ENCODE measurements at places on chromosomes 2 and 18. TPM values are rescaled to one million over a fixed set of nuclear protein-coding genes. Genes with fewer than 3 reads are reported as not detected.

The MBP gene
- 3.9 TPM for total RNA-seq

The TMEM178A gene
- total RNA-seq: 0.43 TPM

DNA sequence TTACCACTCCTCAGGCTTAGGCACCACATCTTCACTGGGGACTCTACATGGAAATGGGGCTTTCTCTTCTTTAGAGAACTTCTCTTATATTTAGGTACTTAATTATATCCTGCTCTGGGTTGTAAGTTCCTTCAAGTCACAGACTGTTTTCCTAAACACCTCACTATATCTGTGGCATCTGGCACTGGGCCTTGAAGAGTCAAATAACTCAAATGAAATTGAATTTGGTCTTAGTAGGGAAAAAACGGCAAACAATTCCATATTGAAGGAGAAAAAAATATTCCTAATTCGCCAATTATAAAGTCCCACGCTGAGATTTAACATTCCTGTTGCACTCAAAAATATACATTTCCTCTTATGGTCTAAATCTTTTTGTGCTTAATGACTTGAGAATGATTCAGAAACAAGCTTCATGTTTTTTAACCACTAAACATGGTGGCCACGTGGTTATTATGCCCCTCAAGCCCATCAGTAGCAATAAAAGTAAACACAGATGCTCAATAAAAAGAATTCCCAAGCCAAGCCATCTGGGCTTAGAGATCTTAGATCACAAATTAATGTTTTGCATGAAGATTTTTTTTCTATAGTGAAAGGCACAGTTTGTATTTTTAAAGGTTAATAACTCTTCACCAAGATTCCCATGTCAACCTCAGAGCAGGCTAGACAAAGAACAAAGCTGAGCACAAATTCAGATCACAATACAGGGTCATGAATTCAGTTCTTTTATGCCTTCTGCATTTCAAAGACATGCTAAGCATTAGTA is 105.5 kb upstream of the SYT4 start:
- no peak for DNase-seq

GRCh38 chr2:58293056-58293455 is 51.9 kb upstream of the FANCL start:
- no peak for DNase-seq

DNA sequence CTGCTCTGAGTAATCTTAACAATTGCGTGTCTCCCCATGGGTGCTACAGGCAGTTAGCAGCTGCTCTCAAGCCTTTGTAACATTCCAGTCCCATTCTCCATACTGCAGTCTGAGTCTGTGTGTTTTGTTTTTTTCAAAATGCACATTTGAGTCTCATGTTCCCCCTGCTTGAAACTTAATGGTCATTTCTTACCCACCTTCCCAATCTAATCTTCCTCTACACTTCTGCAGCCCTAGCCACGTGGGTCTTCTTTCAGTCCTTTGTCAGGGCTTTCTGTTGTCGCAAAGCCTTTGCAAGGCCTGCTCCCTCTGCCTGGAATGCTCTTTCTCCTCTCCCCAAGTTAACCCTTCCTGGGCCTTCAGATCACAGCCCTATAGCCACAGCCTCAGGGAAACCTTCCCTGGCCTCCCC is 24.5 kb downstream of the ELAC1 start:
- no peak for DNase-seq

GRCh38 chr2:190846746-190847145 is 33.9 kb upstream of the GLS start:
- DNase-seq: no peak

The ZNF396 gene
- total RNA-seq: 1.3 TPM

GRCh38 chr2:164935118-164936101 is 19.9 kb downstream of the SLC38A11 start:
- DNase-seq: no peak

The AGBL5 gene
- 27.7 TPM for total RNA-seq

- no peak for DNase-seq
These were observed 216.3 kb upstream of the PARD3B start for GRCh38 chr2:204329016-204329415.

The PGAP1 gene
- total RNA-seq: 11.7 TPM

The PRSS56 gene
- not detected for total RNA-seq

GRCh38 chr2:232870018-232870765 is at the start of gene SNORC:
Gene SNORC (plus strand): TSS chr2:232870264. CDS start chr2:232870342, 78 bp downstream.
- no peak for DNase-seq

DNA sequence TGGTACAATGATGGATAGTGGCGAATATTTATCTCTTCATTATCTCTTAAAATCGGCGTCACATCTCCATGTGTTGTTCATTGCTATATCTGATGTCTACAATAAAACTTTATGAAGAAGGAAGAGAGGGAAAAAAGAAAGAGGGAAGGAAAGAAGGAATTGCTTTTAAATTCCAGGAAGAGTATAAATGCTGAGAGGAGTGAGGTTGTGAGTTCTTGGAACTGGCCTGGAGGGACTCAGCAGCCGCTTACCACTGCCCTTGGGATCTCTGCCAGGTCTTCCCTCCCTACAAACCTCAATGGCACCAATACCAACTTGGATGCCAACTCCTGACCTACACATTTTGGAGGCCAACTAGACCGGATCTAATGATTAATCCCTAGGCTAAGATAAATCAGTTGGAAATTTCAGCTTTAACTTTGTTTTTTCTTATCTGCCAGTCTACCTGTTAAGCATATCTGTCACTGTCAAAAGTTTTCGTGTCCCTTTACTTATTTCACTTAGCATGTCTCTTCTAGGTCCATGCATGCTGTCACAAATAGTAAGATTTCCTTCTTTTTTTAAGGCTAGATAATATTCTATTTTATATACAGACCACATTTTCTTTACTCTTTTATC is 9.8 kb downstream of the SCN9A start:
- DNase-seq: no peak

The MEP1B gene
- total RNA-seq: 0.64 TPM

DNA sequence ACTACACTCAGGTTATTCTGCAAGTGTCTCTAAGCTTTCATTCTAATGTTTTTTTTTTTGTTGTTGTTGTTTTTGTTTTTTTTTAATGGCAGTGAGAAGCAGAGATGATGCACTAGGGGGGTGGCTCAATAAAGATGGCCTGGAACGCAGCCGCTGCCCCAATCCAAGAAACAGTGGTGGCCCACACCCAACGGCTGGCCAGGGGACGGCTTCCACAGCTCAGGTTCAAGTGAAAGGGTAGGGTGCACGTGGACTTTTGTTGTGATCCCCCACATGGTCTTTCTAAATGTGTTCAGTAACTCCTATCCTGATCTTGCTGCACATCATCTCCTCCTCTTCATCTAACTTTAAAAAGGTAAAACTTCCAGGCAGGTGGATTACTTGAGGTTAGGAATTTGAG is 190.1 kb downstream of the NDUFA10 start:
- no peak for DNase-seq

Data from fibroblast of villous mesenchyme (primary cell).